ENCODE measurements at places on chromosomes 5 and 9. TPM values are rescaled to one million over a fixed set of nuclear protein-coding genes. Genes with fewer than 3 reads are reported as not detected.

RETREG1 gene
- total RNA-seq: 202 TPM

PTGDS gene
- 5,424 TPM for total RNA-seq

CCNH gene
- 17.1 TPM for total RNA-seq

SMIM33 gene
- total RNA-seq: not detected

ENTREP1 gene
- 21.3 TPM for total RNA-seq

PLAC8L1 gene
- total RNA-seq: 0.45 TPM

PAX5 gene
- not detected for total RNA-seq

SAPCD2 gene
- total RNA-seq: 0.12 TPM

TXNDC8 gene
- not detected for total RNA-seq

POC5 gene
- total RNA-seq: 2.1 TPM

JAK2 gene
- total RNA-seq: 21.5 TPM

OR2K2 gene
- total RNA-seq: not detected

SPOCK1 gene
- total RNA-seq: 14.7 TPM

TMEM252 gene
- not detected for total RNA-seq

INVS gene
- total RNA-seq: 6.1 TPM

PCDHGB3 gene
- 7.2 TPM for total RNA-seq

CD74 gene
- total RNA-seq: 341 TPM

TLE4 gene
- total RNA-seq: 10.7 TPM

DOK3 gene
- 3.4 TPM for total RNA-seq

COL15A1 gene
- total RNA-seq: 47.2 TPM

ASS1 gene
- 65.5 TPM for total RNA-seq

DOCK2 gene
- total RNA-seq: 7.5 TPM

CKS2 gene
- total RNA-seq: 11.2 TPM

C9orf153 gene
- 0.42 TPM for total RNA-seq

PCDHA6 gene
- total RNA-seq: not detected

PCDHGB7 gene
- total RNA-seq: 8.8 TPM

PIP5K1B gene
- 85.3 TPM for total RNA-seq

C5orf58 gene
- total RNA-seq: not detected

ZER1 gene
- total RNA-seq: 58.5 TPM

CMBL gene
- 48.6 TPM for total RNA-seq

TRIM7 gene
- total RNA-seq: 20.0 TPM

ZNF483 gene
- total RNA-seq: 4.9 TPM

CDC20B gene
- not detected for total RNA-seq

MCIDAS gene
- total RNA-seq: not detected

Measured in left ventricle myocardium superior (tissue), 1 donor.